ENCODE measurements at places on chromosomes 2 and 18. TPM values are rescaled to one million over a fixed set of nuclear protein-coding genes. Genes with fewer than 3 reads are reported as not detected.
A peak's percentile ranks its signal among the peaks of the same experiment; 100 is the strongest.

DNA sequence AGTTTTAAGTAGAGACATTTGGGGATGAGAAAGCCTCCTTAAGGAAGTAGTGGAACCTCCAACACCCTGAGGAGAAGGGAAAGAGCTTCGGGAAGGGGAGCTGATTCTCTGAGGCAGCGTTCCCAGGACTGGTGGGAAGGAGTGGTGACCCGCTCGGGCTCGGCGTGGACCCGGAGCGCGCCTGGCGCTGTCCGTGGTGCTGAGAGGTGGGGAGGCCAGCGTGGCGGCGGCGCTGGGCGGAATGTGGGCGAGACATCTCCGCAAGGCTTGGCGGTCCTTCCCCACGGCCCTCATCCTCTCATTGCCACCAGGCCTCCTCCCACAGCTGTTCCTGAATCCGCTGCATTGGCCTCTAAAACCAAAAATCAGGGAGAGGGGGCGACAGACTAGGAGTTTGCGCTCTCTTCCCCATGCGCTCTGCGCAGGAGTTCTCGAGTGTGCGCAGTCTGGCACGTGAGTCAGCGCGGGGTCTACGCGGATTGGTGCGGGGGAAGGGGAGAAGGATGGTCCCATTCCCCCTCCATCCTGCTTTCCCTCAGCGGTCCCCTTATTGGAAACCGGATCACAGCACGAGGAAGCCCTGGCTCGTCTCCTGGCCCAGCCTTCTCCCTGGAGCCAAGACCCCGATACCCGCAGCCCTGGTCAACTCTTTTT lies 857 bp downstream of the RESP18 start:
- DNase-seq: no peak

VIL1 gene
- not detected for total RNA-seq

- no peak for DNase-seq
These were observed 881.8 kb downstream of the DCDC2C start for GRCh38 chr2:4585057-4585635.

ALKAL2 gene
- 3.4 TPM for total RNA-seq

C2orf15 gene
- total RNA-seq: 2.8 TPM

GRCh38 chr2:175353275-175353674 lies 171.8 kb upstream of the ATP5MC3 start:
- no peak for DNase-seq

SLC23A3 gene
- 0.69 TPM for total RNA-seq

GRCh38 chr2:8149985-8150539 lies 531.8 kb upstream of the ID2 start:
- DNase-seq: no peak

GRCh38 chr2:43171789-43172188 lies 54.6 kb downstream of the ZFP36L2 start:
- DNase-seq: peak; percentile 74

GRCh38 chr18:21914739-21915319 lies 174.2 kb downstream of the MIB1 start:
- no peak for DNase-seq

CCL20 gene
- not detected for total RNA-seq

- DNase-seq: no peak
These were observed 129.9 kb upstream of the MSH6 start for GRCh38 chr2:47653036-47653435.

Measured in spinal cord (tissue), 10 donors.